ENCODE measurements at places on chromosomes 1 and 21.

- peak; percentile 35 for DNase-seq
Observed at GRCh38 chr21:39612233-39613040, at the start of gene B3GALT5. TSS of gene B3GALT5 (plus strand) at chr21:39612940. CDS start at chr21:39660560, 47,620 bp downstream.

DNA sequence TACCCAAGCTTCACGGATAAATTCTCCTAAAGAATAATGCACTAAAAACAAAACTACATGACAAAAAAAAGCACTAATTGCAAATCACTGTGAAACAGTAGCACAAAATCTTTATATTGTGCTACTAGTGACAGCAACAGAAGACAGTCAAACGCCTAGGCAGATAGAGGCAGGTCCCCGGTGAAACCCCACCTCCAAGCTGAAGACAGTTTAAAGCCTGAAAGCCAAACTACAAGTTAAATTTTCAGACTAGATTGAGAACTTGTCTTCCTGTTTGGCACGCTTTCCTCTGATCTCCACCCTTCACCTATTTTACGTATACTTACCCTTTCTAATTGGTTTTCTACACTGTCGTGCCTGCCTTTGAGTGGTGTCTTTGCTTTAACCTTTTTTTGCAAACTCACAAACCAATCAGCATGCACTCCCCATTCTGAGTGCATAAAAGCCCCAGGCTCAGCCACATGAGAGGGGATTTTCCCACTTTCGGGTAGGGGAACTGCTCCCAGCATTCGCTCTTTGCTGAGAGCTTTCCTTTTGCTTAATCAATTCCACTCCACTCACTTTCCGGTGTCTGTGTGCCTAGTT, 3.6 kb upstream of the BACH1 start:
- no peak for DNase-seq

- DNase-seq, result no peak
Observed at GRCh38 chr1:147189514-147189913, 17.2 kb upstream of the PRKAB2 start.

GRCh38 chr21:43001316-43001715, 27.0 kb downstream of the PKNOX1 start:
- DNase-seq, result peak; percentile 51

DNA sequence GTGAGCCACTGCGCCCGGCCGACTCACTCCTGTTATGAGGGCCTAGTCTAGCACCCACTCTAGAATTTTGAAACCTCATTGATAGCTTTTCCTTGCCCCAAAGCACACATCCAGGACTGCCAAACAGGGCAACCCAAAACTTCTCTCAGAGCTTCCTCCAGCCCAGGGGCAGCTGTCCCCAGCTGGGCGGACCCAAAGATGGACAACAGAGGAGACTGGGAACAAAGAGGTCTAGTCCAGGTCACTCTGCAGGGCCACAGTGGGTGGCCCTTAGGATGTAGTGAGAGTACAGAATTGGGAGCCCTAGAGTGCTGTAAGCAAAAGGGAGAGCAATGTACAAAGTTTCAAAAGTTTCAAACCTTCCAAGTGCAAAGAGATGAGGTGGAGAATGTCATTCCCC, 1.2 kb downstream of the CD34 start:
- DNase-seq, result no peak

DNA sequence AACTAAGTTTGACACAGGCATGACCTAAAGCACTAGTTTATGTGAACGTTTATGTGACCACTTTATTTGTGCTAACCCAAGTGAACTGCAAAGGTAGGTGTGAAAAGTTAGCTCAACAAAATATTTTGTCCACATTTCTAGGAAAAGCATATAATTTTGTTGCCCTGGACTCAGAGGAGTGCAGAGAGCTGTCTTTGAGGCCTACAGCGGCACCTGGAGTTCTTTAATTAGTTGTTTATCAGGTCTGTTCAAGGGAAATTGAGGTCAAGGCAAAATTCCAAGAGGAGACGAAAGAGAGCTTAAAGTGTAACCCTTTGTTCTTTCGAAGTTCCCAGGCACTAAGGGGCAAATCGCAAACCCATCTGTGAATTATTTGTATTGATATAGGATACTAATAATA, 1.3 kb downstream of the GIPC2 start:
- DNase-seq, result no peak

- no peak for DNase-seq
Observed at GRCh38 chr21:33096426-33096825, 26.5 kb downstream of the OLIG1 start.

GRCh38 chr1:37930246-37931101, 16.4 kb downstream of the INPP5B start:
- DNase-seq, result peak; percentile 31
